ENCODE measurements at places on chromosomes 7 and 10.

DNA sequence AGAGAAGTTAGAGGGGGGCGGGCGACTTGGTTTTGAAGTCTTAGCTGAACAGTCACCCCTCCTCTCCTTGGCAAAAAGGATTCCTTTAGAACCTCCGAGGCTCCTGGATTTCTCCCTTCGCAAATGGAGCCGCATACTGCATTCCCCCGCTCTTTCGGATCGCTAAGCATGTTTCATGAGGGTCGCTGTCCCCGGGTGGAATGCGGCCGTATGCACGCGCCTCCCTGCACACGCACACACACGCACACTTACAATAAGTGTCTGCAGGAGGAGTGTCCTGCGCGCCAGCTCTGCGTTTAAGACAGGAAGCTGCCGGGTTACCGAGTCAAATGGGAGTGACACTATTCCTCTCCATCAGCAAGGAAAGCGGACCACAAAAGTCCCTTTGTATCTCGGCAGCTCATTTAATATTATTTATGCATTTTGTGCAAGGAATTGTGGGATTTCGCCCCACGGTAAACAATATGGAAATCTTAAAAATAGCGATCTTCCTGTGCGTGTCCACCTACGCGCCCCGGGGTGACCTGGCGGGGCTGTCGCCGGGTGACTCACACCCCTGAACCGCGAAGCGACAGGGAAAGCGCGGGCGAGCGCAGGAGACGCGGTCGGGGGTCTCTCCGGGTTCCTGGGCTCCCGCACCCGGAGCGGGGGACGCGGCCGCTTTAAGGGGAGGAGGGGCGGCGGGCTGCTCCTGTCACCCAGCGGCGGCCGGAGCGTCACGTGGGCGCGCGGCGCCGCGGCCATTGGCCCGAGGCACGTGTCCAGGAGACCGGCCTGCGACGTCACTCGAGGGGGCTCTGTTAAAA, 988 bp upstream of the EN2 start:
- peak; percentile 49 for DNase-seq

DNA sequence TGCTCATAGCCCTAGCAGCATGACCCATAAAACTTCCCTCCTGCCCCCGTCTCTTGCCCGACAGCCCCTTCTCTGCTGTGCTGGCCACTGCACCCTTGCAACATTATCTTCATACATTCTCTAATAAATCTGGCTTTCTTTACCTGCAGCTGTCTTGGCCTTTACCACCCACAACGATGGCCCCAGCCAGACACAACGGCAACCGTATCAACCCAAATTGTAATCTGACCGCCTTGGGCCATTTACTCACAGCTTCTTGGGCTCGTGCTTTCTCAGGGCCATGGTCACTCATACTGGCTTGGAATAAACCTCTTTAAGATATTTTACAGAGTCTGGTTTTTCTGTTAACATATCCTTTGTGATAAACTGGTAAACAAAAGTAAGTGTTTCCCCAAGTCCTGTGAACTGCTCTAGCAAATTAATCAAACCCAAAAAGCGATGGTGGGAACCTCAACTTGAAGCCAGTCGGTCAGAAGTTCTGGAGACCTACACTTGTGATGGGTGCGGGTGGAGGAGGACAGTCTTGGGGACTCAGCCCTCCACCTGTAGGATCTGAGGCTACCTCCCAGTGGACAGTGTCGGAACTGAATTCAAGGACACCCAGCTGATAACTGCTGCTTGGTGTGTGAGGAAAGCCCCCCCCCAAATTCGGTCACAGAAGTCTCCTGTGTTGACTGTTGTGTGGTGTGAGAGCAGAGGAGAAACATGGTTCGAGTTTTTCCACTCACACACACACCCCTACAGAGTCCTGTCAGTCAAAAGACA, 87.6 kb upstream of the ATP6V0A4 start:
- DNase-seq, result no peak

DNA sequence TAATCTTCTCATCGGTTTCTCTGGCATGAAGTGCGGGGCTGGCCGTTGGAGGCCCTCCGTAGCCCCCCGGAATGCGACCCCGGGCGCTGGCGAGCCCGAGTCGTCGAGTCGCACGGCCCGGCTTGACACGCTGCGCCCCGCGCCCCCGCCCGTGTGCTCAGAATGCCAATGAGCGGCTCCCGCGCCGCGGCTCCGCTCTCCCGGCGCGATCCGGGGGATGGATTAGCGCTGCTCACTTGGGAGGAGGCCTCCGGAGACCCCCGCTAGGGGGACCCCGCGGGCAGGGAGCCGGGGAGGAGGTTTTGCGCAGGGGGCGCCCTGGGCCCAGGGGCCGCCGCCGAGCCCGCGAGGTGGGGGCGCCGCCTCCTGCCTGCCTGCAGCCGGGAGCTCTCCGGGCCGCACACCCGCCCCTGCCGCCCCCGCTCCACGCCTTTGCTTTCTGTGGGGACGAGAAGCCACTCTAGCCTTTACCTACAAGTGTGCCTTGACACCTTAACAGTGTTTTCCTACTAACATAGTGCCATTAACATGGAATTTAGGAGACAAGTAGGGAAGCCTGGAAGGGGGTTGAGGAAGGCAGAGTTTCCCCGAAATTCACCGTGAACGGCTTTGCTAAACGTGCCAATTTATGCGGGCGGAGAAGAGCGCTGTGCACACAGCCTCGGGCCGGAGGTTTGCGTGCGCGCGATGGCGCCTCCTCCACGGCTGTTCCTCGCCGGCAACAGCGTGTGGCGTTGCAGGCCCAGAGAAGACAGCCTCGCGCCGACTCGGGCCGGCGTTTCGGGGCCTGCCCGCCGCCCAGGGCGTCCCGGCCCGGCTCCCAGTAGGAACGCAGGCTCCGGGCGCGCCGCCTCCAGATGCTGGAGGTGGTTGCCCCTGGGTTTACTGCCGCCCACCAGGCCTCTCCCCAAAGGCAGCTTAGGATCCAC, 7.1 kb downstream of the SHH start:
- peak; percentile 85 for DNase-seq

DNA sequence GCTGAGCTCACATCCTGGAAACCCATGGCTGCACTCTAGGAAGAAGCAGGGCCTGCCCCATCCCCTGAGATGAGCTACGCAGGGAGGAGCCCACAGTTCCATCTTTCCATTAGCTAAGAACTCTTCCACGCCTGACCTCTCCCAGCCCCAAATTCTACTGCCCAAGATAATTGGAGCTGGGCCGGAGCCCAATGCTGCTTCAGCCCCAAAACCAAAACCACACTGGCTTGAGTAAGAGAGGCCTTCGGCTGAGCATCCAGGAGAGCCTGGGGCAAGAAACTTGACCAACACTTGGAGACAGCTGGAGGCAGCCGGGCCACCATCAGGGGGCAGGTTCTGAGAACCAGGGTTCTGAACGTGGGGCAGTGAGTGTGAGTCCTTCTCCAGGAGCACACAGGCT, 116.1 kb upstream of the ZMIZ1 start:
- DNase-seq, result no peak

DNA sequence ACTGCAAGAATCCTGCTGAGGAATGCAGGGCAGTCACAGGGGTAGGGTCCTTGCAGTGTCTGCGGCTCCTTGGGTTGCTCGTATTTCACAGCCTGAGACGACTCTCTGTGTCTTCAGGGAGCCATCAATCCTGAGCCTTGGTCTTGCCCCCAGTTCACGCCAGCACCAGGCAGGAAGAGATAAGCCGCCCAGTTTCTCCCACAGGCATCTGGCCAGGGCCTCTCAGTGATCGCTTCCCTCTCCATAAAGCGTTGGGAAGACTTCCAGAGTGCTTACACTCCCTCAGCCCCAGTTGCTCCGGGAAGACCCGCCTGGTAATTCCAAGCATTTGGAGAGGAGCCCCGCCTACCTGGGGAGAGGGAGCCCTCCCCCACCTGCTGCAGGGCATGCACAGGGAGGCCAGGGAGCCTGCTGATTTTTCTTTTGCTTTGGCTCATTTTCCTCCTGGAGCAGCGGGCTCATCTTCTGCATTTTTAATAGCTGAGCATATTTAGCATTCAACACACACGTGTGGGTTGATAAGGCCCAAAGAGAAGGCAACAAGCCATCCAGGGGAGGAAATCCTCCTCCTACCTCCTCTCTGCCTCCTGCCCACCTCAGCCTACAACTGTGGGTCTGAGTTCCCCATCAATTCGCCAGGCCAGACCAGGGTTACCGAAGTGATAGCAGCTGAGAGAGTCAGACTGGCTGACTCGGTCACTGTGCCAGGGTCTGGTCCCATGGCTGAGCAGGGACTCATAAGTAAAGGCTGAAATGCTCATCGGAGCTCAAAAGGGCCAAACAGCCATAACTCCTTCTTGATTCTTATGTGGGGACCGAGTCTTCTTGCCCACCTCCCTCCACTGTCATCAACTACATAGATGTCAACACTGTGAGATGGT, 74.4 kb upstream of the EFCAB10 start:
- no peak for DNase-seq

DNA sequence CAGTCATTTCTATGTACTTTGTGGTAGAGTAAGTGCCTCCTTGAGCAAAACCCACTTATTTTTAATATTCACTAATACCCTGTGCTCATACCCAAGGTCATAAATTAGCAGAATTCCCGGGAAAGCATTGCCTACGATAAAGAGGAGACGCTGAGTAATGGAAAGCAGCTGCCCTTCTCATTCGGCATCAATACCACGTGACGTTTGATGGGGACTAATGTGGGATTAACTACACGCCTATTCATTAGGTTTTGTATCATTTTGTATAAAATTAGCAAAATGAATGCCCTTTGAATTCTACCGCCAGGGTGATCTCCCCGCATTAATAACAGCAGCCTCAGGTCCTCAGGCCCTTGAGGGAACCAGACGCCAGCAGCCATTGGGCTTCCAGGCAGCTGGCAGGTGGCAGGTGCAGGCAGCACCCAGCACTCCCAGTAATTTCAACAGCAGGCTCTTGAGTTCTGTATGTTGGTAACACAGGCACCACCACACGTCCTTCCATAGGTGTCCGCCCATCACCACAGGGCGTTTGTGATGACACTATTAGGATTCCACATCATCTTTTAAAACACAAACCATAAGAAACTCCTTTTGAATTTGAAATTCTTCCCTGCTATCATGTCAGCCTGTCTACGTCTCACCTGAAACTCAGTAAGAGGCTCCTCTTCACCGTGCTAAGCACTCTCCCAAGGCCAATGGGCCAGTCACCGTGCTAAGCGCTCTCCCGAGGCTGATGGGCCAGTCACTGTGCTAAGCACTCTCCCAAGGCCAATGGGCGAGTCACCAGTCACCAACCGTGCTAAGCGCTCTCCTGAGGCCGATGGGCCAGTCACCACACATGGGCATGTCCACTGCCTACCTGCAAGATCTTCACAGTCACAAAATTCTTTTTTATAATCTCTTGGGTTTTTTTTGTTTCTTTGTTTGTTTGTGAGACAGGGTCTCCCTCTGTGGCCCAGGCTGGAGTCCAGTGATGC, 509.4 kb downstream of the PTPRN2 start:
- DNase-seq, result no peak

DNA sequence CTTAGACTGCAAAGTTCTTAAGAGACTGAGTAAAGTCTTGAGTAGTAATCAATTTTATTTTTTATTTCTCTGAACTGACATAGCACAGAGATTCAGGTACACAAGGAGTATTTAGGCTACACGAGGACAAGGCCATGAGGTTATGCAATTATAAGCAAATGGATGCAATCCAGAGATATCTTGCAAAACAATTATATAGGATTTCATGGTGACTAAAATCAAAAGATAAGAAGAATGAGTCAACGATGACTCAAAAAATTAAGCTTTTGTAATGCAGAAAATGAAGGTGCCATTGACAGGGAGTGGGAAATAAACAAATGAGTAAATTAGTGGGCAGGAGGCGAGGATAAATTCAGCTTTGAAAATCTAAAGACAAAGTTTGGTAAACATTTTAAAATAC, 66.7 kb upstream of the MYO3A start:
- DNase-seq, result no peak

- no peak for DNase-seq
Measured at GRCh38 chr7:111329367-111330234, 232.7 kb downstream of the IMMP2L start.

DNA sequence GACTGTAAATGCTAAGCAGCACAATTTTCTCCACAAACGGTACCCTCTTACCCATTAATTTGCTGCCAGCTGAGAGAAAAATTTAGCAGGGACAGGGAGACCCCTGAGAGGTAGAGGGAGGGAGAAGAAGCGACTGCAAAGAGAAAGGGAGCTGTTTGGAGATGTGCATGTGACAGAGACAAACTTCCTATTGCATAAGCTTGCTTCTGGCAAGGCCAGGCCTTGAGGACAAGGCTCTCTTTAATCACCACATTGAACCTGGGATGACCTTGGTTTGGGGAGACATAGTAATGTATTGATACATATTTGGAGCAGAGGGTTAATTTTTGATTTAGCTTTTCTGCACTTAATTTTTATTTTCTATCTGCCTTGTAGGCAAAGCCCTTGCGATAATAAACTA, 31.1 kb upstream of the HIBADH start:
- DNase-seq, result no peak

DNA sequence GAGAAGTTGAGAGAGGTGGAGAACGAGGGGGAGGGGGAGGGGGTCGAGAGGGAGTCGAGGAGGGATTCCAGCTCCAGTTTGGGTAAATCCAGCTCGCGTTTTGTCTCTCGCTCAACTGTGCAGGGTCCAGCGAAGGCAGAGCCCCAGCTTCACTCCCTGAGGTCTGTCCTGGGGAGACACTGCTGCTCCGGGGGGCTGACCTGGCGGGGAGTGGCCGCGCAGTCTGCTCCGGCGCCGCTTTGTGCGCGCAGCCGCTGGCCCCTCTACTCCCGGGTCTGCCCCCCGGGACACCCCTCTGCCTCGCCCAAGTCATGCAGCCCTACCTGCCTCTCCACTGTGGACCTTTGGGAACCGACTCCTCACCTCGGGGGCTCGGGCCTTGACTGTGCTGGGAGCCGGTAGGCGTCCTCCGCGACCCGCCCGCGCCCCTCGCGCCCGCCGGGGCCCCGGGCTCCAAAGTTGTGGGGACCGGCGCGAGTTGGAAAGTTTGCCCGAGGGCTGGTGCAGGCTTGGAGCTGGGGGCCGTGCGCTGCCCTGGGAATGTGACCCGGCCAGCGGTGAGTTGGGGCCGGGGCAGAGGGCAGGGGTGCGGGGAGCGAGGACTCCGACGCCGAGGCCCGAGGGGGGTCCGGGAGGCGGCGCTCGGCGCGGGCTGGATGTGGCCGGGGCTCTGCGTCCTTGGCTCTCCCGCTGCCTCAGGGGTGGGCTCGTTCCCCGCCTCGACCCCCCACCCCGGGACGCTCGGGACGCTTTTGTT, at the start of gene TET1:
Gene TET1, plus strand, starts transcription at position 152 of the 757 bp plus-strand sequence. CDS start 12,002 bp downstream, outside the sequence.
- peak; percentile 57 for DNase-seq

GRCh38 chr7:135273581-135273980, 39.9 kb downstream of the STRA8 start:
- no peak for DNase-seq

GRCh38 chr10:130141878-130142277, 5.7 kb downstream of the GLRX3 start:
- DNase-seq, result no peak

Measured in progenitor cell of endocrine pancreas (in vitro differentiated cells).